ENCODE measurements at places on chromosomes 7 and 10. TPM values are rescaled to one million over a fixed set of nuclear protein-coding genes. Genes with fewer than 3 reads are reported as not detected.

Gene TCAF2
- total RNA-seq = 2.0 TPM

GRCh38 chr7:155206318-155207020 lies 91.2 kb upstream of the INSIG1 start:
- peak; percentile 90 for DNase-seq
- no peaks in the 10 kb centered on the region for H3K27me3 ChIP-seq
- peak overlapping the region; percentile 47 for H3K4me3 ChIP-seq

- H3K36me3 ChIP-seq = no peaks in the 10 kb centered on the region
- no peak overlapping the region for H3K27ac ChIP-seq
- H3K27me3 ChIP-seq = no peaks in the 10 kb centered on the region
- H3K4me1 ChIP-seq = peaks cover 20% of the 10 kb centered on the region
- H3K4me3 ChIP-seq = no peak overlapping the region
Observed at GRCh38 chr7:138892006-138892630, 89.1 kb downstream of the KIAA1549 start.

- H3K27me3 ChIP-seq = no peaks in the 10 kb centered on the region
- no peak for DNase-seq
- no peaks in the 10 kb centered on the region for H3K4me1 ChIP-seq
- H3K36me3 ChIP-seq = no peaks in the 10 kb centered on the region
- H3K27ac ChIP-seq = no peak overlapping the region
Observed at GRCh38 chr7:146129997-146130396, 13.4 kb downstream of the CNTNAP2 start.

Gene C10orf62
- not detected for total RNA-seq

DNA sequence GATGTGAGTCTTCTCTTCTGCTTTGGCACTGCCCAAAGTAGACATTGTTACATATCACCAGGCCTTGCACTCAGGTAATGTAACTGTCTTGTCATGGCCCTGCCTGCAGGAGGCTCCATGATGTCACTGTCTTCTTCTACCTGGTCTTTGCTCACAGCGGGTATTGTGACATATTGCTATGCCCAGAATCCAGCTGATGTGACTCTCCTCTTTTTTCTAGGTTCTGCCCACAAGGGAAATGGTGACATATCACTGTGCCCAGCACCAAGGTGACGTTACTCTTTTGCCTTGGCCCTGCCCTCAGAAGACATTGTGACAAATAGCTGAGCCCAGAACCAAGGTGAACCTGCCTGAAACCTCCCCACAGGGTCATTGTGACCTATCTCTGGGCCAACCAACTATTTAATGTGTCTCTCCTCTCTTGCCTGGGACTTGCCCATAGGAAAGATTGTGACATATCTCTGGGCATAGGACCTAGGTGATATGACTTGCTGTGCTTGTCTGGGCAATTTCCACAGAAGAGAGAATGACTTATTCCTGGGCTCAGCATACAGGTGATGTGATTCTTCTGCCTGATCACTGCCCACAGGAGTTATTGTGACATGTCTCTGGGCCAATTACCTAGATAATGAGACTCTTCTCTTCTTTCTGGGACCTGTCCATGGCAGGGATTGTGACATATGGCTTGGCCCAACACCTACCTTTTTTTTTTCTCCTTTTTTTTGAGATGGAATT lies 26.5 kb upstream of the ZNF107 start:
- H3K4me3 ChIP-seq = no peak overlapping the region
- H3K27ac ChIP-seq = no peak overlapping the region
- H3K27me3 ChIP-seq = no peaks in the 10 kb centered on the region

DNA sequence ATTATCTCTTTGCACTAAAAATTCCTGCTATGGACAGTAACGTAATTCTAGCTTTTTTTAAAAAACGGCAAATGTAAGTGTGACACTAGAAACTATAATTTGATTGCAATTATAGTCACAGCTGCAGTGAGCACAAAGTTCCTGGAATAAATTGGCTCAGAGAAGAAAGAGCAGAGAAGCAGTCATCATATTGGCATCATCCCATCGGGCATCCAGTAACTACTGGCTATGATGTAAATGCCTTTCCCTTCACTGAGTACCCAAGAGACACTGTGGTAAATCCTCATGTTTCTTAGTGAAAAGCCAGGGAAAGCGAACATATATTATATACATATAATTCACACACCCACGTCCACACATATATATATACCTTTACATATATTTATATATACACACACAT lies 43.6 kb downstream of the PIP4K2A start:
- H3K27ac ChIP-seq = no peak overlapping the region
- H3K27me3 ChIP-seq = no peaks in the 10 kb centered on the region
- H3K36me3 ChIP-seq = no peaks in the 10 kb centered on the region
- peak; percentile 67 for DNase-seq
- H3K4me1 ChIP-seq = no peaks in the 10 kb centered on the region

GRCh38 chr10:125123476-125124114 lies 36.8 kb downstream of the CTBP2 start:
- H3K4me3 ChIP-seq = peak overlapping the region; percentile 21
- peak overlapping the region; percentile 74 for H3K27ac ChIP-seq
- peak; percentile 72 for DNase-seq
- H3K36me3 ChIP-seq = no peaks in the 10 kb centered on the region
- no peaks in the 10 kb centered on the region for H3K27me3 ChIP-seq
- H3K4me1 ChIP-seq = peaks cover 16% of the 10 kb centered on the region

Gene PNLIPRP2
- not detected for total RNA-seq

DNA sequence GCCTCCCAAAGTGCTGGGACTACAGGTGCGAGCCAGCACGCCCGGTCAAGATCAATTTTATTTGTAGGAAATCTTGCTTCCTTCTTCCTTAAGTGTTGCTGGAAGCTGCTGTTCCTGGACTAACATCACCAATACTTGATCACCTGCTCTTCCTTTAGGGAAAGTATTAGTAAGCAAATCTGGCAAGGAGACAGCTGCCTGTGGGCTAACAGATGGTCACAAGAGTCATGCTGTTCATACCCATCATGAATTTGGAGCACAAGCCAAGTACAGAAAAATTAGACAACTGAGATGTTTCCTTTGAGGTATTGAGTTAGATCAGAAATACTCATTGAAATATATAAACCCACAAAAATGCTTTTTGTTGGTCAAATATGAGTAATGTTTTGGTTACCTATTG lies 27.9 kb downstream of the BAIAP2L1 start:
- H3K36me3 ChIP-seq = no peaks in the 10 kb centered on the region
- DNase-seq = peak; percentile 95
- no peaks in the 10 kb centered on the region for H3K27me3 ChIP-seq
- no peak overlapping the region for H3K27ac ChIP-seq
- no peaks in the 10 kb centered on the region for H3K4me1 ChIP-seq

DNA sequence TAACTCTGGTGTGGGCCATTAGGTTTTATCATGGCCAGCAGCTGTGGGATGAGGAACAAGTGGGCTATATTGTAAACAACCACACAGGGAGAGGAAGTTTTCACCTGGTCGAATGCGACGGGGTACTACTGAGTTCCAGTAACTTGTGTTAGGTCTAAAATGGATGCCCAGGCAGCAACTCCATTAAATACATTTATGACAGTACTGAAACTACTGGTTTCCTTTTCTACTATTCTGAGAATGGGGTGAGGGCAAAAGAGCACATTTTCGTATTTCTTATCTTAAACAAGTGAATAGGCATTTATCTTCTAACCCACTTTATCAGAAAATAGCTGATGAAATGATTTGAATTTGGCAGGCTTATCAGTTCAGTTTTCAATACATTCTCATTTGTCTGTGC lies 109.7 kb downstream of the C1GALT1 start:
- H3K4me3 ChIP-seq = no peak overlapping the region
- no peak overlapping the region for H3K27ac ChIP-seq
- H3K4me1 ChIP-seq = no peaks in the 10 kb centered on the region

Gene PTPN20
- not detected for total RNA-seq

DNA sequence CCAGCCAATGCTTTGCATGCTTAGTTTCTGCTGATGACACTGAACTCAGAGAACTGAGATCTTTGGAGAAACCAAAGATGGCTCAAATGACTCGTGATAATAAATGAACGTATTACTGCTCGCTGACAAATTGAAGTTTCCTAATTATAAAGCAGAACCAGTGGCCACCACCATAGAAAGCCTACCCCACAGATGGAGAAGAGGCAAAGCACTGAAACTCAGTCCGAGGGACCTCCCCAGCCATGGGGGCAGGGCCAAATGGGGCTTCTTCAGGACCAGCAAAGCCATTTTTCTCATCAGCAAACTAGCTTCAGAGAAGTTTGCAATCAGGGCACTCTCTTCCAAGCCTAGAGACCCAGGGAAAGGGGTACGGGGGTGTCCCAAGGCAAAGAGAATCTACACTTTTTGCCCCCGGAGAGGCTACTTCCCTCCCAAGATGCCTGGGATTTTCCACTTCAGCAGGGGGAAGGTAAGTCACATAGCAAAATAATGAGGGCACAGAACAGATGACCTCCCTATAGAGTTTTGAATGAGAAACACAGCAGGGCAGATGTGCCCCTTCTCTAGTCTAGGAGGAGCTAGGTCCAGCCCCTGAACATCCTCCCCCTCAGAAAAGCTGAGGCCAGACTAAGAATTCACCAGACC lies 4.3 kb upstream of the IL6 start:
- no peaks in the 10 kb centered on the region for H3K27me3 ChIP-seq
- no peak overlapping the region for H3K4me3 ChIP-seq
- no peak for DNase-seq
- H3K4me1 ChIP-seq = peaks cover 44% of the 10 kb centered on the region
- H3K27ac ChIP-seq = no peak overlapping the region

DNA sequence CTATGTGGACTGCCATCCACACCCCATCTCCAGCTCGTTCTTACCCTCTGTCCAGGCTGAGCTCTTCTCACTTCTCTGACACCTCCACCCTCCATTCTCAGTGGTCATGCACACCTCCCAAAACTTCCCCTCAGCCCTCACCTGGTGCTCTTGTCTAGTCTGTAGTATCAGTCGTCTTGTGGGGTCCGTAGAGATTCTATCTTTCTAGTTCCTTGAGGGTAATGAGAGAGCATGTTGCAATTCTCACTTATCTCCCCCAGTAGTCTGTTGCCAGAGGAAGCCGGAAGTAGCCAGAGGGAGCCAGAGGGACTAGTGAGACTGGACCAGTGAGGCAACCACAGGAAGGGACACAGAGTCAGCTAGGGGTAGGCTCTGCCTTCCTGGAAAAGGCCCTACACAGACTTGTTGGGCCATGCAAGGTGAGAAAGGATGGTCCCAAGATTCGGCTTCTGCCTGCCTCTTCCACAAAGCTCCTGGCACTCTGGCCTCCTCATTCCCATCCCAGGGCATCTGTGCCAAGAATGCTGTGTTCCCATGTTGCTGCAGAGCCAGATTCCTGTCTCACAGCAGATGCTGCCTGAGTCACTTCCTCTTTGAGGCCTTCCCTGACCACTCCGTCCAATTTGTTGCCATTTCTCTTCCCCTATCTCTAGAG lies 50.6 kb upstream of the DUSP5 start:
- peak overlapping the region; percentile 59 for H3K27ac ChIP-seq
- H3K4me3 ChIP-seq = no peak overlapping the region
- H3K27me3 ChIP-seq = no peaks in the 10 kb centered on the region
- DNase-seq = peak; percentile 94

Gene GNAT3
- total RNA-seq = not detected

GRCh38 chr7:2416063-2416462 lies 12.7 kb downstream of the CHST12 start:
- H3K27ac ChIP-seq = no peak overlapping the region
- H3K4me1 ChIP-seq = peaks cover 16% of the 10 kb centered on the region
- no peaks in the 10 kb centered on the region for H3K27me3 ChIP-seq
- H3K36me3 ChIP-seq = no peaks in the 10 kb centered on the region
- no peak for DNase-seq

Data from astrocyte (in vitro differentiated cells and primary cell).